CD4-positive, alpha-beta T cell treated with Interleukin-2 at 100 ng/mL for 4 hours (primary cell): ENCODE measurements at places on chromosomes 16 and 17.
A peak's percentile ranks its signal among the peaks of the same experiment; 100 is the strongest.

DNA sequence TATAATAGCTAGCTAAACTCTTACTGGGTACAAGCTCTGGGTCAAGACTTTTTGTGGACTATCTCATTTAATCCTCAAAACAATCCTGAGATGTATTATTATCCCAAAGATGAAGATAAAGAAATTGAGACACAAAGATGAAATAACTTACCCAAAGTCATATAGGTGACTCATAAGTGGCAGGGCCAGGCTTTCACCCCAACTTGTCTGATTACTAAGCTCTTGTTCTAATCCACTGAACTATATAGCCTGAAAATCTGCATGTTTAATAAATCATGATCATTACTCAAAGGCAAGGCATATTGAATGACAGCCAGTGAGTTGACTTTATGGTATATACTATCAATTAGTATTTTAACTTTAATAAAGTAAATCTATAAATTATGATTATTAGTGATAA, 77.4 kb downstream of the SKAP1 start:
- peak; percentile 31 for DNase-seq

DNA sequence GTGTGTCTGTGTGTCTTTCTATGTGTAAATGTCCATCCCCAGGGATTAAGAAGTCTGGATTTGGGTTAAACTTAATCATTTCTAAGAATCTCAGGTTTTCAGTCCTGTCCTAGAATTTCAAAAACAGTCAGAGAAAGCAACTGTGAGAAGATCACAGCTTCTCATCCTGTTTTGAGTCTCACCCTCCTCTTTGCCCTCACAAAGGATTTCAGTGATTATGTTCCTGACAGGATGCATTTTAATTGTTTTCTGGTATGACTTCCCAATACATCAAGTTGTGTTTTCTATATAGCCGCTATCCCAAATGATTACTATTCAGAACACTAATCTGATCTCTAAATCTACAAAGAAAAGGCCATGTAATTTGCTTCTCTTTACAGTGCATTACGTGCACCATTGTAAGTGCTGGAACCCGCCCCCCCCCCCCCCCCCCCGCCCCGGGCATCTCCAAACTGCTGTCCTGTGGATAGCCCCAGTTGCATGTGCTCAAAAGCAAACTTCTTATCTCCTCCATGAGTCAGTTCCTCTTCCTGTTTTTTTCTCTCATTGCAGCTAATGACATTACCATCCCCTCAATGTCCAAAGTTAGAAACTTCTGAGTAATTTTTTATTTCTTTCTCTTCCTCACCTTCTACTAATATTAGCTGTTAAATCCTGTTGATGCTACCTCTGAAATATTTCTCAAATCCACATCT, 73.9 kb downstream of the CDH13 start:
- DNase-seq = no peak

DNA sequence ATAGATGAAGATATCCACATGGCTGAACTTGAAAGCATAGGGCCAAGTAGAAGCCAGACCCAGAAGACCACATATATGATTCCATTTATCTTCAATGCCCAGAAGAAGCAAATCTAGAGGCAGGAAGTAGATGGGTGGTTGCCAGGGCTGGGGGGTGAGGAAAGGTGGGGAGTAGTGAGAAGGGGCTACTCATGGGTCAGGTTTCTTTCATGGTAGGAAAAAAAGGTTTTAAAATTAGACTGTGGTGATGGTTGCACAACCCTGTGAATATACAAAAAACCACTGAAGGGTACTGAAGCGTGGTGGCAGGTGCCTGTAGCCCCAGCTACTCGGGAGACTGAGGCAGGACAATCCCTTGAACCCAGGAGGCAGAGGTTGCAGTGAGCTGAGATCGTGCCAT, 5.4 kb downstream of the CD2BP2 start:
- DNase-seq = no peak

GRCh38 chr17:49858796-49859195, 10.9 kb upstream of the TAC4 start:
- no peak for DNase-seq

DNA sequence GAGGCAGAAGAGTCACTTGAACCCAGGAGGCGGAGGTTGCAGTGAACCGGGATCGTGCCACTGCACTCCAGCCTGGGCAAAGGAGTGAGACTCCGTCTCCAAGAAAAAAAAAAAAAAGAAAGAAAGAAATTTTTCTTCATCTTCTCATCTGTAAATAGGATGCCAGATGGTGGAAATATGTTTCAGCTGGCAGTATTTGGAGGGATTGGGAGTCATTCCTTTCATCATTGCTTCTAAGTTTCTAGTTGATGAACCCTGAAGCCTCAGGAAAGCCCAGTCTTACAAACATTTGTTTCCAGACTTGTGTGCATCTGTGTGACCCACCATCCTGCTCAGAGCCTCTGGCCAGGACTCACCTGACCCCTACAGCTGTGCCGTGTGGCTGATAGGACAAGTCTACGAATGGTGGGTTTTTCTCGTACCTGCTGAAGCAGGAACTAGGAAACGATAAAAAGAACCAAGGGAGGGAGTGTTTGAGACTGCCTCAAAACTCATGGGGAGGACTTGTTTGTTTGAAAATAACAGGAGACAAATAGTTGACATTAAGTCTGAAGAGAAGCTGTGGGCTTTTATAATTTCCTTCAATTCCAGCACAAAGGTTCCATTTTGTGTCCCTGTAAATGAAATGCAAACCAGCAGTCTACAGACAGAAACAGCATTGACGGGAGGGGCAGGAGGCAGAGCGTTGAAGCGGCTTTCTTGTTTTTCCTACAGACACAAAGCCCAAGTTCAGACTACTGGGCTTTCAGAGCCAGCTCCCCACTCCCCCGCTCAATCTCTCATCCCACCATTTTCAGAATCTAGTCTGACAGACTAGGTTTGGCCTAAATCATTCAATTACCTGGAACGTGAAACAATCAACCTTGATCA, 24.9 kb downstream of the CDRT4 start:
- DNase-seq = no peak

GRCh38 chr16:87183647-87184046, 133.5 kb downstream of the C16orf95 start:
- DNase-seq = no peak

GRCh38 chr17:61331886-61332285, 67.8 kb upstream of the TBX2 start:
- no peak for DNase-seq

DNA sequence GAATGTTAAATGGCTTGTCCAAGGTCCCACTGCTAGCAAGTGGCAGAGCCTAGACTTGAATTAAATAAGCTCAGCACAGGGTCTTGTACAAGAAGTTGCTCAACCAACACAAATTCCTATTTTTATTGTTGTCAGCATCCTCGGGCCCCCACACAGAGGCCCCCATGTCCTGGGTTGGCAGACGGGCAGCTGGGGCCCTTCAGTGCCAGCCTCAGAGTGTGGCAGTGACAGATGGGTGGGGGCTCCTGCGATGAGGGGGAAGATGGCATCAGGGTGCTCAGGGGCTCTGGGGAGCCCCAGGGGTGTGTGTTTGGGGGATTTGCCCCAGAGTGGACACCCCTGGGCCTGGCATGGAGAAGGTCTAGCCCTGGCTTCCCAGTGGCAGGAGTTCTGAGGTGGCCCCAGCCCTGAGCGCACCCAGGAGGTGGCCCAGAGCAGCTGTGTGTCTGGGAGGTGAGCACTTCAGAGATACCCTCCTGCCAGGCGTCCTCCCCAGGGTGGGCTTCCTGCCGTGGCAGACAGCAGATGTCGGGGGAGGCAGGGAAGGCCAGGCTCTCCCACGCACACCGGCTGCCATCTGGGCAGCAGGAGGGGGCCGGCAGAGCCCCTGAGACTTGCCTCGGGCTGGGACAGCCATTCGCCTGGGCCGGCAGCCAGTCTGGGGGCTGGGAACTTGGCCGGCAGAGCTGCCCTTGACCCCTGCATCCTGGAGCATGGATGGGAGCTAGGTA, 150.8 kb downstream of the C16orf78 start:
- no peak for DNase-seq

- no peak for DNase-seq
Measured at GRCh38 chr17:18980682-18981334, 23.8 kb downstream of the FAM83G start.

DNA sequence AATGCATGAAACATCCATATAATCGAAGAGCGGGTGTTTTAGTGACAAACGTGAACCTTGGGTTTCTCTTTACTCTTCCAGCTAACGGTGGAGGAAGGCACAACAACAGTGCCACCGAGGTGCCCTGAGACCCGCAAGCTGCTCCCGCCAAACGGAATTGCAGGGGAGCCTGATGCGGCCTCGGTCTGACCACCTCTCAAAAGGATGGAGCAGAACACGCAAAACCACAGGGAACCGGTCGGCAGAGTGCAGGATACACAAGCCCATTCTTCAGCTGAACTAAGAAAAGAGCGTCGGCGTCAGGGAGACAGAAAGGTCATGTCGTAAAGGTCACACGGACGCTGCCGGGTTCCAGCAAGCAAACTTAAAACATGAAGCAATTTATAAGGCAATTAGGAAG, 109.5 kb upstream of the ZNF750 start:
- DNase-seq = no peak

- DNase-seq = no peak
Measured at GRCh38 chr16:79163691-79164387, 436.7 kb downstream of the MAF start.

DNA sequence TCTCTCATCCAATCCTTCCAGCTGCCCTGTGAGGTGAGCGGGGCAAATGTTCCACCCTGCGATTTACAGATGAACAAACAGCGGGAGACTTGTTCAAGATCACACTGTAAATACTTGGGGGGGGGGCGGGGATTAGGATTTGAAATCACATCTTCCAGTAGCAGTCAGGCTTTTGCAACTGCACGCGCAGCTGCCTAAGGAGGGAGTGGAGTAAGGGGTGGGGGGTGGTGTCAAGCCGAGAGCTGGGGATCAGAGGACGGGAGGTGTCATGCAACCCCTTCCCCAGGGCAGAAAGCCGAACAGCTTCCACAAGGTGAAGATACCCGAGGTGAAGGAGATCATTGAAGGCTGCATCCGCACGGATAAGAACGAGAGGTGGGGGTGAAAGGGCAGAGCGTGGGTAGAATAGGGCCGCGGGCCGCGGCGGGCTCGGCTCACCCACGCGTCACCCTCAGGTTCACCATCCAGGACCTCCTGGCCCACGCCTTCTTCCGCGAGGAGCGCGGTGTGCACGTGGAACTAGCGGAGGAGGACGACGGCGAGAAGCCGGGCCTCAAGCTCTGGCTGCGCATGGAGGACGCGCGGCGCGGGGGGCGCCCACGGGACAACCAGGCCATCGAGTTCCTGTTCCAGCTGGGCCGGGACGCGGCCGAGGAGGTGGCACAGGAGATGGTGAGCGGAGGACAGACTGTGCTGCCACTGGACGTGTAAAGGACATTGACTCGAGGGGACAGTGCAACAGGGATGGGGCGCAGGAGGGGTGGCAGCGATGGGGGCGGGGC, 4.6 kb downstream of the WNK4 start:
- DNase-seq = no peak

GRCh38 chr17:5631958-5632590, 47.8 kb upstream of the NLRP1 start:
- no peak for DNase-seq

GRCh38 chr17:83151442-83152226, 72.2 kb downstream of the METRNL start:
- no peak for DNase-seq

DNA sequence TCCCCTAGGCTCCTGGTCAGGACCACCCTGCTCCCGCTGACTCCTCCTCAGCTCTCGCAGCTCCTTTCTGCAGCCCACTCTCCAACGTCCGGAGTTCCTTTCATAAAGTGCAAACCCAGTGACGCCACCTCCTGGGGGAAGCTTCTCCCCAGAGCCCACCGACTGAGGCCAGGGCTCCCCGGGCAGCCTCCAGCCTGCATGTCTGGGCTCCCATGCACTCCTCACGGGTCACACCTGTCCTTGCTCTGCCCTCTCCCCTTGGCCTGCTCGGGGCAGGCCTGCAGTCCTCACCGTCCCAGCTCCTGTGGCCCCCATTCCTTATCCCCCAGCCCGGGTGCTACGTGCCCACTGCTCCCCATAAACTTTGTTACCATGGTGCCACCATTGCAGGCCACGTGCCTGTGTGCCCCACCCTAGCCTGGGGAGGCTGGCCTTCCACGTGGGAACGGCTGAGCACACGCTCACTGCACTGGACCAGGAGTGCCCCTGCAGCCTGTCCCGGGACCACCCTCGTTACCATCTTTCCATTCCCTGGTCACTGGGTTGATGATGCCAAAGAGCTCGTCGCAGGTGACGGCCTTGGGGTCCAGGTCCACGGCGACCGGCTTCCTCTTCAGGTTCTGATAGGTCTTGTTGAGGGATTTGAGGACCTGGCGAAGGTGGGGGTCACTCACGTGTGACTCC, 84.9 kb downstream of the DNAH17 start:
- no peak for DNase-seq

DNA sequence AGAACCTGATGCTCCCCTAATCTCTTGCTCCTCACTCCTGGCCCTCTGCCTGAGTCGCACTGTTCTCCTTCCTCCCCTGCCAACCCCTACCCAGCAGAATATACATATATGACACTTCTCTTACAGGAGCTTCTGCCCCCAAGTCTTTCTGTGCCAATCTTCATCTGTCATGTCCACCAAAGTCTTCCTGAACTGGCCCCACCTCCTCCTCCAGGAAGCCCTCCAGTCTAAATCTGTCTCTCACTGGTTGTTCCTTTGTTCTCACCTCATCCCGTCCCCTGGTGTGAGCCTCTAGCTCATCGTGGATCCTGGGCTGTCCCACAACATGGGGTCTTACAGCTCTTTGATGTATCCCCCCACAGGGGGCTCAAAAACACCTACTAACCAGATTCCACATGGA, 8.3 kb downstream of the CRHR1 start:
- DNase-seq = no peak

- no peak for DNase-seq
Measured at GRCh38 chr16:55574811-55575210, 8.3 kb downstream of the CAPNS2 start.

DNA sequence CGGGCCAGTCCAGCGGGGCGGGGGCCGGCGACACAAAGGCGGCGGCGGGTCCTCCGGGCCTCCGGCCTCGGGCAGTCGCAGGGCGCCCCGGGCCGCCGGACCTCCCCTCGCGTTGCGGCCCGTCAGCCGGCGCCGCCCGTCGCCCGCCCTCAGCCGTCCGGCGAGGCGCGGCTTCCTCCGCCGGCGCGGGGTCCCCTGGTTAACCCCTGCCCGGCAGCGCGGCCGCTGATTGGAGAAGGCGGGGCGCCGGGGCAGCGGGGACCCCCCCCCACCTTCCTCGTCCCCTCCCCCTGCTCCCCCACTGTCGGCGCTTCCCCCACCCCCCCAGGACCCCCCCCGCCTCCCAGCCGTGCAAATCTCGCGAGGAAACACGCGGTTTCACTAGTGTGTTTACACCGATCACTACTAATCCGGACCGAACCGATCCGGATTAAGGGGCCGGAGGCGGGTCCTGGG, at the start of gene TLK2:
Gene TLK2 (plus strand): TSS at position 402 of the 456 bp plus-strand sequence. CDS start 2,301 bp downstream, outside the sequence.
- peak; percentile 81 for DNase-seq

DNA sequence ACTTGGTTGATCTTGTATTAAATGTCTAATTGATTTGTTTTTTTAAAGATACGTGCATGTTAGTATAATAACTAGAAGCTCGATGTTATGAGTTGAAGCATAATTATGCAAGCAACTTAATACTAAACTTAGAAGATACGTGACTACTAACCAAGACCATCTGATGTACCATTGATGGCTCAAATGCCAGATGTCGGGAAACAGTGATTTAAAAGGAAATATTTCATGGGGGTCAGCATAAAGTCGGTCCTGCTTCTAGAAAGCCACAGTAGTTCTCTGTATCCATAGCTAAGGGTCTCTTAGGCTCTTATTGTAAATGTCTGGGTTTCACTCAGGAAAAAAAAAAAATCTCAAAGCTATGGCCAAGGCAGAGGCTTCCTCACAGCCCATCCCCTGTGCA, 61.2 kb upstream of the RBFOX1 start:
- no peak for DNase-seq
